A549 treated with Mapracorat at 1 μM for 4 hours (cell line): ENCODE measurements at places on chromosomes 12 and 14. TPM values are rescaled to one million over a fixed set of nuclear protein-coding genes. Genes with fewer than 3 reads are reported as not detected.

The MYF6 gene
- total RNA-seq, result not detected in 5 replicates

The LRFN5 gene
- total RNA-seq, result not detected in 5 replicates

The SOAT2 gene
- total RNA-seq, result 0.14 to 0.28 TPM (median 0.23 TPM) in 5 replicates

The INSM2 gene
- total RNA-seq, result 0.06 to 0.12 TPM (median 0.08 TPM) in 3 of 5 replicates, not detected in the others

The PMCH gene
- not detected in 5 replicates for total RNA-seq

The AJUBA gene
- total RNA-seq, result 31.8 to 41.3 TPM (median 36.1 TPM) in 5 replicates

The NOPCHAP1 gene
- 30.4 to 37.4 TPM (median 34.8 TPM) in 5 replicates for total RNA-seq

The FAM181A gene
- total RNA-seq, result not detected in 5 replicates

The ARF6 gene
- 74.9 to 81.2 TPM (median 77.4 TPM) in 5 replicates for total RNA-seq

The ITGA7 gene
- total RNA-seq, result 0.77 to 1.8 TPM (median 1.0 TPM) in 5 replicates

The STXBP6 gene
- 1.8 to 2.5 TPM (median 2.0 TPM) in 5 replicates for total RNA-seq

The SOX5 gene
- total RNA-seq, result not detected in 5 replicates

The GSC gene
- total RNA-seq, result 0.11 to 0.81 TPM (median 0.57 TPM) in 5 replicates

The GLT1D1 gene
- total RNA-seq, result not detected in 5 replicates

The CLEC4D gene
- total RNA-seq, result not detected in 5 replicates

The KCNA5 gene
- total RNA-seq, result not detected in 5 replicates

The PGF gene
- 3.1 to 4.5 TPM (median 4.1 TPM) in 5 replicates for total RNA-seq

The RNASE11 gene
- total RNA-seq, result not detected in 5 replicates

The SCNN1A gene
- 19.9 to 30.2 TPM (median 26.5 TPM) in 5 replicates for total RNA-seq

The CLEC4E gene
- 0.15 to 0.24 TPM (median 0.17 TPM) in 4 of 5 replicates, not detected in the other for total RNA-seq

The CD69 gene
- not detected in 5 replicates for total RNA-seq

The TSPAN8 gene
- not detected in 5 replicates for total RNA-seq

The GNB3 gene
- total RNA-seq, result 1.2 to 2.3 TPM (median 1.9 TPM) in 5 replicates

The RPGRIP1 gene
- 0.10 to 0.45 TPM (median 0.26 TPM) in 5 replicates for total RNA-seq

The GLIPR1L1 gene
- total RNA-seq, result not detected in 5 replicates

The ACRBP gene
- 0.08 to 0.40 TPM (median 0.15 TPM) in 3 of 5 replicates, not detected in the others for total RNA-seq

The GDF3 gene
- not detected in 5 replicates for total RNA-seq

The RNASE2 gene
- total RNA-seq, result not detected in 5 replicates

The SPIC gene
- total RNA-seq, result not detected in 5 replicates

The RAD9B gene
- 0.13 to 0.55 TPM (median 0.22 TPM) in 5 replicates for total RNA-seq

The NINJ2 gene
- 0.36 to 0.89 TPM (median 0.46 TPM) in 5 replicates for total RNA-seq

The ACOT6 gene
- not detected in 5 replicates for total RNA-seq

The CELA1 gene
- not detected in 5 replicates for total RNA-seq

The THTPA gene
- 12.6 to 14.9 TPM (median 13.7 TPM) in 5 replicates for total RNA-seq

The SMAGP gene
- 25.3 to 26.0 TPM (median 25.8 TPM) in 5 replicates for total RNA-seq

The RNASE3 gene
- not detected in 5 replicates for total RNA-seq

The SHMT2 gene
- 115 to 128 TPM (median 124 TPM) in 5 replicates for total RNA-seq

The FBXO21 gene
- total RNA-seq, result 26.7 to 39.7 TPM (median 30.8 TPM) in 5 replicates

The INHBC gene
- total RNA-seq, result not detected in 5 replicates

The RNASE7 gene
- total RNA-seq, result not detected in 5 replicates

The ITGB7 gene
- total RNA-seq, result 0.35 to 0.84 TPM (median 0.55 TPM) in 5 replicates

The CBX5 gene
- total RNA-seq, result 21.4 to 26.6 TPM (median 23.3 TPM) in 5 replicates

The KNTC1 gene
- 20.4 to 24.6 TPM (median 22.8 TPM) in 5 replicates for total RNA-seq

The ASCL1 gene
- total RNA-seq, result 0.07 TPM in 1 of 5 replicates, not detected in the others

The SIX1 gene
- 5.6 to 8.1 TPM (median 6.8 TPM) in 5 replicates for total RNA-seq

The RILPL1 gene
- total RNA-seq, result 10.1 to 14.6 TPM (median 11.1 TPM) in 5 replicates

The MANSC1 gene
- 3.1 to 4.6 TPM (median 3.9 TPM) in 5 replicates for total RNA-seq

The GUCY2C gene
- not detected in 5 replicates for total RNA-seq

The TAMALIN gene
- 0.36 to 1.2 TPM (median 0.83 TPM) in 5 replicates for total RNA-seq

The OR4K13 gene
- not detected in 5 replicates for total RNA-seq

The NCAPD2 gene
- total RNA-seq, result 56.5 to 62.5 TPM (median 60.7 TPM) in 5 replicates

The C12orf75 gene
- 112 to 145 TPM (median 135 TPM) in 5 replicates for total RNA-seq

The C1RL gene
- 11.1 to 15.7 TPM (median 12.2 TPM) in 5 replicates for total RNA-seq

The E2F7 gene
- 6.0 to 8.5 TPM (median 7.5 TPM) in 5 replicates for total RNA-seq

The MYF5 gene
- total RNA-seq, result not detected in 5 replicates

The FIGNL2 gene
- 0.20 to 0.46 TPM (median 0.23 TPM) in 5 replicates for total RNA-seq
